ENCODE measurements at places on chromosomes 7 and 10.
A peak's percentile ranks its signal among the peaks of the same experiment; 100 is the strongest.

GRCh38 chr7:32476816-32477648 lies 13.1 kb downstream of the LSM5 start:
- DNase-seq, result no peak

GRCh38 chr10:5125315-5126044 lies 31.3 kb downstream of the AKR1C3 start:
- no peak for DNase-seq

- no peak for DNase-seq
Observed at GRCh38 chr10:82982110-82982608, 1107.2 kb downstream of the NRG3 start.

- no peak for DNase-seq
Observed at GRCh38 chr10:96618653-96619052, 31.8 kb upstream of the TM9SF3 start.

DNA sequence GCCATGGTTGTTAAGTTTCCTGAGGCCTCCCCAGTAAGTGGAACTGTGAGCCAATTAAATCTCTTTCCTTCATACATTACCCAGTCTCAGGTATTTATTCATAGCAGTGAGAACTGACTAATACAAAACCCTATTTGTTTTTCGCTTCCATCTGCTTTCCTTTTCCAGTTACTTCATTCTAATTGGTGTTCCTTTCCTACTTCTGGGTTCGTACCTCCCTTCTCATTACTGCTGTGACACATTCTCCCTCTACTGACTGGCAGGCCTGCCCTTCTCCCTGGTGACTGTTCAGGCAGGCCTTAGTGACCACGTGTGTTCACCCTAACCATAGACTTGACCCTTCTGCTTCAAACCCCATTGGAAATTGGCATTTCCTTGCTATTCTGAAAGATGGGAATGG lies 37.7 kb downstream of the MTURN start:
- DNase-seq, result no peak

- DNase-seq, result no peak
Observed at GRCh38 chr7:91883676-91884362, 3.3 kb upstream of the MTERF1 start.

- no peak for DNase-seq
Observed at GRCh38 chr10:100709146-100710082, 36.0 kb upstream of the PAX2 start.

- peak; percentile 50 for DNase-seq
Observed at GRCh38 chr7:150451833-150452461, 1.5 kb downstream of the GIMAP8 start.

- no peak for DNase-seq
Observed at GRCh38 chr7:107694386-107694785, 33.8 kb downstream of the SLC26A4 start.

DNA sequence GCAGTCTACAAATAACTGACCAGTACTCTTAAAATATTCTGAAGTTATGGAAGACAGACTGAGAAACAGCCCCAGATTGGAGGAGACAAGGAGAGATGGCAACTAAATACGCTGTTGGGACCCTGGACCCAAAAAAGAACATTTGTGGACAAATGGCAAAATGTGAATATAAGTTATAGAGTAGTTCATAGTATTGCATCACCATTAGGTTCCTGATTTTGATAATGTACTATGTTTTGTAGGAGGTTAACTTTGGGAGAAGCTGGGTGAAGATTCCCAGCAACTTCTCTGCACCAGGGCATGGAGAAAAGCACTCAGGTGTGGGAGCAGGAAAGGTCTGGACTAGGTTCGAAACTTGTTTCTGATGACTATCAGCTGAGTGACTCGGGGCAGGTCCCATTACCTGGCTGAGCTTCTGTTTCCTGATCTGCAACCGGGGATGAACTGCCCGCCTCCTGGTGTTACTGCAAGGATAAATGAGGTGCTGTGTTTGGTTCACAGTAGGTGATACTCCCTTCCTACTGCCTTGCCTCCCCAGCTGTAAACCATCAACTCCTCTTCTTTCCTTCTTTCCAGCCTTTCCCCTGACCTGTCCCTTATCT lies 48.2 kb downstream of the EEPD1 start:
- no peak for DNase-seq

- DNase-seq, result no peak
Observed at GRCh38 chr7:128191136-128191844, 49.8 kb upstream of the LEP start.

- no peak for DNase-seq
Observed at GRCh38 chr10:124692100-124692446, 52.1 kb downstream of the FAM53B start.

GRCh38 chr10:77392851-77393250 lies 244.8 kb downstream of the KCNMA1 start:
- DNase-seq, result no peak

DNA sequence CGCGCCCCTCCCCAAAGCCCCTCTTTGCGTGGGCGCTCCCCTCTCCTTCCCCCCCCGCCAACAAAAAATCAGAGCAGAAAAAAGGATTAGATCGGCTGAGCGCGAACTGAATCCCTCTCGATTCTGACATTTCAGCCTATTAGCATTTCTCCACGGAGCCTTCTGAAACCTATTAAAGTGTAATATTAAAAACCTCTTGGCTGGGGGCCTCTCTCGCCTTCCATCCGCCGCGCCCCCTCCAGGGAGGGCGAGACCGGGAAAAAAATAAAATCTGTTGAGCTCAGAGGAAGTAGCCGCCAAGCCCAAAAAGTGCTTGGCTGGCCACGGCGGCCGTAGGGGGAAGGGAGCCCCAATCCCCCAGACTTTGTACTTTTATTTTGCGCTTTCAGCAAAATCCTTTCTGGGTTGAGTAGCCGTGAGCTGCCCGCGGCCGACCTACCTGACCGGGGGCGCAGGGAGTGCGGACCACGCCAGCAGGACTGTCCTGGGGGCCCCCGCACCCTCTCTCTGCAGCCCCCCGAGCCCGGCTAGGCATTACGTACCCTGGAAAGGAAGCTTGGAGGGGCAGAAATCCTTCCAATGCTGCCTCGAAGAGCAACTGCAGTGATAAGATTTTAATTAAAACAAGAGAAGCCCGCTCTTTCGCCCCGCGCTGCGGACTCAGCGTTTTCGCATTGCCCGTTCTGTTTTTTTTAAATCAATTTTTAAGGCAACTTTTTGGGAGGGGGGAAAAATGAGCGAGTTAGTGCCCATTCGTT lies 1.3 kb upstream of the TNRC18 start:
- DNase-seq, result peak; percentile 11

- DNase-seq, result no peak
Observed at GRCh38 chr7:116630357-116630756, 41.6 kb upstream of the MET start.

- no peak for DNase-seq
Observed at GRCh38 chr10:15121707-15122106, 24.6 kb downstream of the RPP38 start.

- DNase-seq, result no peak
Observed at GRCh38 chr10:98023024-98023423, 7.4 kb downstream of the CRTAC1 start.

- DNase-seq, result no peak
Observed at GRCh38 chr10:93437946-93438612, 44.1 kb downstream of the MYOF start.

GRCh38 chr7:91228327-91228726 lies 35.9 kb upstream of the FZD1 start:
- no peak for DNase-seq

DNA sequence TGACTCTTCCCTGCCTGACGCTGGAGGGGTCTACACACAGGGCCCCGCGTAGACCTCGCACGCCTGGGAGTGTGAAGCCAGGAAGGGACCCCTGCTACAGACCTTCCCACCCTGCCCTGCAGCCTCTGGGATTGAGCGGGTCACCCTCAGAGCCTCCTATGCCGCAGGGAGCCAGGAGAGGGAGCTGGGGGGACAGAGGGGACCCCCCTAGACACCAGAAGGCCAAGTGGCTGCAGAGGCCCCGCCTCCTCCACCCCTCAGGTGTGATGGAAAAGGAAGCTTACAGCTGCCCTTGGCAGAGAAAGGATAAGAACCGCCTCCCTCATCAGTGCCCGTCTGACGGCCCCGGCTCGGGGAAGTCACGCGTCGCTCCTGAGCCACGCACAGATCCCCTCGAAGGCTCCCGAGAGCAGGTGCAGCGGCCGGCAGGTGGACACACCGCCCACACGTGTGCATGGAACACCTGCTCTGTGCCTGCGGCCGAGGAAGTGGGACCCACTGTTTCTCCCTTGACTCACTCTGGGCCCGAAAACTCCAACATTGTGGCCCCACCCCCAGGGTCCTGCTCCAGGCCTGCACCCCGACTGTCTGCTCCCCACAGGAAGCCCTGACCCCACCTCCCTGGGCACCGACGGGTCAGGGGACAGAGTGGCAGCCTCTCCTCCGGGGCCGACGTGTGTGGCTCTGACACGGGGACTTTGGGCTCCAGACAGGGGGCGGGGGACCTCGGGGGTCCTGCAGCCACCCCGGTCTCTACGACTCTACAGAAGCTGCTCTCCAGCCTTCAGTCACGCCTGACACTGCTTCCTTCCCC lies 73.3 kb downstream of the MICALL2 start:
- no peak for DNase-seq

- no peak for DNase-seq
Observed at GRCh38 chr7:68107261-68107660, 1110.6 kb downstream of the TYW1 start.

GRCh38 chr10:5034588-5034987 lies 30.9 kb upstream of the AKR1C2 start:
- DNase-seq, result no peak

GRCh38 chr7:4210821-4211220 lies 471.3 kb upstream of the FOXK1 start:
- DNase-seq, result no peak

DNA sequence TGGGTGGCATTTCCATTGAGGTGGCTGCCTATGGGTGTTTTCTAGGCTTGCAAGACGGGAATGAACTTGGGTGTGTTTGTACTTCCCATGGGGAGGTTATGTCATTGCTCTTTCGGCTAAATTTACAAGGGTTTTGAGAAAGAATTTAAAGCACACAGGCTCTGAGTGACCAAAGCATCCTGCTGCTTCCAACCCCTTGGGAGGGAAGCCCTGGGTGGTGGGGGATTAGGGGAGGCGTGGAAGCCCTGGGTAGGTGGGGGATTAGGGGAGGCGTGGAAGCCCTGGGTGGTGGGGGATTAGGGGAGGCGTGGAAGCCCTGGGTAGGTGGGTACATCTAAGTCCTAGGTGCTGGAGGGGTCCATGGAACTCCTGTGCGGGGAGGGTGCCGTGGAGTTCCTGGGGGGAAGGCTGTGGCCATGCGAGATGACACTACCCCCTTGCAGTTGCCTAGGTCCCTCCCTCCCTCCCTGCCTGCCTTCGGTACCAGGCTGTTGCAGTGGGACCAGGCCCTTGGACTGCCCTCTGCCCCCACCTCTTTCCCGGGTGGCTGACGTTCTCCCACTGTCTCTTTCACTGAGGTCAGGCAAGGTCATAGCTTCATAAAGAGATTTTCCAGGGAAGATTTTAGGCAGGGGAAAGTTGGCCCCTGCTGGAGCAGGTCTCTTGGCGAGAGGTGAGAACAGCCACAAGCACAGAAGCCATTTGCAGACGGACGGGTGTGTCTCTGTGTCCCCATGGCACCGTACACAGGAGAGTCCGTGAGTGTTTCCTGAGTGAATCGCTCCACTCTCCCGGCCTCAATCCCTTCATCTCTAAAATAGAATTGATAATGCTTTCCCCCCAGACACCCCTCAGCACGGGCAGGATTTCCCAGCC lies 19.5 kb downstream of the PRF1 start:
- DNase-seq, result no peak

- no peak for DNase-seq
Observed at GRCh38 chr7:1883031-1883761, 213.1 kb downstream of the ELFN1 start.

DNA sequence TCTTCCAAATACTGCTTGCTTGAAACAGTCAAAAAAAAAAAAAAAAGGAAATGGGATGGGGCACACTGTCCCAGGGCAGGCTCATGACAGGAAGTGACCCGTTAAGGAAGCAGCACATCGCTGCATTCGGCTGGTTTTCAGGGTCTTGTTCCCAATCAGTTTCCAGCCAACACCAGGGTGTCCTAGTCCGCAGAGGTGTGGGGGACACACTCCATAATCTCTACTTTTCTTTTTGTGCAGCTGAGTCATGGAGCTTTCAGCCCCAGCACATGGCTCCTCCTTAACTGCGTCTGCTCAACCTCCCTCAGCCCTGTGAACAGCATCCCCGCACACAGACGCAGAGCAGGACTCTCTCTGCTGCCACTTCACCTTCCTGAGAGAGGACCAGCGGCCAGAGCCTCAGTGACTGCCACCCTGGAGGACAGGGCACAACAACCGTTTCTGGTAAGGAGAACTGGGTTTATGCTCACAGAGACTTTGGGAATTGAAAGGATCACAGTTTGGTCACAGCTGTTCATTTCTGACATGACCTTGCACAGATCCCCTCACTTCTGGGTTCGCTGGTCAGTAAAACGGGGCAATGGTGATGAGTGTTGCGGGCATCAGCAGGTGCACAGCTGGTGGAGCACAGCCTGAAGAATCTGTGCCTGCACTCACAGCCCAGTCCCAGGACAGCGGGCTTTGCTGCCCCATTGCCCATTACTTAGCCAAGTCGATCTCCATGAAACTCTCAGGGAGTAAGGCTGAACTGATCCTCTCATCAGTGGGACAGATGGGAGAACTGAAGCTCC lies at the start of gene GIMAP5:
Gene GIMAP5 (plus strand): TSS at position 154 of the 791 bp plus-strand sequence. CDS start 3,467 bp downstream, outside the sequence.
- DNase-seq, result peak; percentile 68

DNA sequence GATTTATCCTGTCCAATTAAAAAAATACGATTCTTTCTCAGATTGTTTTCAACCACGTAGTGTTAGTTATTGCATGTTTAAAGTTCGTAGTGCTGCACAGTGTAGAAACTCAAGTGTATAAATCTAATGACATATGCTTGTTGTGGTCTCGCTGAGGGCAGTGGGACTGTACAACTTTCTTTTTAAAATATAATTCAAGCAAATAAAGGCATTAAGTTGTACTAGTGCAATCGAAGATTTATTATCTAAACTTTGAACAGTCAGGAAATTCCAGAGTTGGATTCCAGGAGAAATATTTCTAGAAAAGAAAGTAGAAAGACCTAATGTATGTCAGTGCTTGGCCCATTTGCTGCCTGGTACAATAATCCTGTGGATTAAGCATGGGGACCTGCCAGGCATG lies 124.1 kb upstream of the HPS1 start:
- DNase-seq, result no peak

- DNase-seq, result no peak
Observed at GRCh38 chr10:13105184-13105583, 5.2 kb downstream of the OPTN start.

DNA sequence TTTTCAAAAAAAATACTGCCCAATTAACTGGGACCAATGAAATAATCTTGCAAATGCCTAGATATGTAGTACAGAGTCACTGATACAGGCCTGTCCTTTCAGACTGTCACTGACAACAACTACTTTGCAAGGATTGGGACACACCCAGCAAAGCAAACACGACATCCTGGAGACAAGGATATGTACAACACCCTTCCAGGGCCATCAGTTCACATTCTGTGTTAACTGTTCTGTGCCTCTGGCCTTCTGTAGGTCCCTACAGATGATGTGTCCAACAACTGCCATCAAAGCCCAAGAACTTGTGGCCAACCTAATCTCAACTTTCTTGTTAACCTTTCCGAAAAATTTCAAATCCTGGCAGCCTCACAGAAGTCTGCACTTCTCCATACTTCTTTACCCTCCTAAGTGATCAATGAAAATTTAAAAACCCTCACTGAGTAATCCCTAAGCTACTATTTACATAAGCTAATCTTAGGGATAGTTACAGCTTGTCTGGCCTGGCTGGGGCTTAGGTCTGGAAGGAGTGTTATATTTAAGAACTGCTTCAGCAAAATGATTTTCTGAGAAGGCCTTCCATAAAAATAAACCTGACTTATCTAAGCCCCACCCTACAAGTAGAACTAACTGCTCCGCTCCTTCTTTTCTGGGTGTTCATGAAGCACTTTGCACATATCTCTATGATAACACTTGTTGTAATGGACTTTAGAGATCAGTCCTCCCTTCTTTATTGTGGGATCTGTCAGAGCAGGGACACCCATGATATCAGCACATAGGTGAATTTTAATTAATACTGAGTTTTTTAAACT lies 21.0 kb downstream of the COBL start:
- DNase-seq, result no peak
